ENCODE measurements at places on chromosomes 7 and 10.

DNA sequence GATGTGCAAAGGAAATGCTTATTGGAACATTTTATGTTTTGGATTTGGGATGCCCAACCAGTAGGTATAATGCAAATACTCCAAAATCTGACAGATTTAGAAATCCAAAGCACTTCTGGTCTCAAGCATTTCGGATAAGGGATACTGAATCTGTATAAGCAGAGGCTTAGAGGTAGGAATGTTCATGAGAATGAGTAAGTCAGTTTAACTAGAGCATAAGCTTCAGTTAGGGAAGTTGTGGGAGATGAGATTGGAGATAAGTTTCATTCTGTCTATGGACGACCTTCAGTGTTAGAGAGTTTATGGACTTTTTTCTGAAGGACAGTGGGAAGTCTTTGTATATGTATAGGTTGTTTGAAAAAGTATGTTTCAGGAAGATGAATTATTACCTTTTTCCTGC lies 10.4 kb downstream of the TAX1BP1 start:
- DNase-seq, result no peak

- peak; percentile 26 for DNase-seq
Measured at GRCh38 chr7:89623018-89623672, 531.1 kb upstream of the STEAP1 start.

DNA sequence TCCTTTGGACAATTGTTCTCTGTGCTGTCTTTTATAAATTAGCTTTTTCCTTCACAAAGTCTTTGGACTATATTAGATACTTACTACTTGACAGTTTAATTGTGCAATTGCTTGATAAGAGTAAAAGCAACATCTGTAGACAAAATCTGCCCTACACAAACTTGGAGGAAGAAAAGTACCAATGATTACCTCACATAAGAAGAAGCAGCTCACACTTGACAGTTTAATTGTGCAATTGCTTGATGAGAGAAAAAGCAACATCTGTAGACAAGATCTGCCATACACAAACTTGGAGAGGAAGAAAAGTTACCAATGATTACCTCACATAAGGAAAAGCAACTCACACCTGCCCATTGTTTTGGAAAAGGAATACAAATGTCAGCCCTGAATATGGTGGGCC lies 17.1 kb upstream of the SCIN start:
- no peak for DNase-seq

- no peak for DNase-seq
Measured at GRCh38 chr10:44399659-44400451, 15.0 kb upstream of the CXCL12 start.

GRCh38 chr10:83835945-83836745 lies 303.2 kb upstream of the GHITM start:
- DNase-seq, result no peak
